Stimulated activated CD4-positive, alpha-beta T cell treated with anti-CD3 and anti-CD28 coated beads, Interleukin-15, amount 100 ng/mL, for 48 hours (primary cell): ENCODE measurements at places on chromosomes 13 and 19.

- no peak for DNase-seq
Observed at GRCh38 chr19:54106716-54107115, 4.1 kb downstream of the NDUFA3 start.

DNA sequence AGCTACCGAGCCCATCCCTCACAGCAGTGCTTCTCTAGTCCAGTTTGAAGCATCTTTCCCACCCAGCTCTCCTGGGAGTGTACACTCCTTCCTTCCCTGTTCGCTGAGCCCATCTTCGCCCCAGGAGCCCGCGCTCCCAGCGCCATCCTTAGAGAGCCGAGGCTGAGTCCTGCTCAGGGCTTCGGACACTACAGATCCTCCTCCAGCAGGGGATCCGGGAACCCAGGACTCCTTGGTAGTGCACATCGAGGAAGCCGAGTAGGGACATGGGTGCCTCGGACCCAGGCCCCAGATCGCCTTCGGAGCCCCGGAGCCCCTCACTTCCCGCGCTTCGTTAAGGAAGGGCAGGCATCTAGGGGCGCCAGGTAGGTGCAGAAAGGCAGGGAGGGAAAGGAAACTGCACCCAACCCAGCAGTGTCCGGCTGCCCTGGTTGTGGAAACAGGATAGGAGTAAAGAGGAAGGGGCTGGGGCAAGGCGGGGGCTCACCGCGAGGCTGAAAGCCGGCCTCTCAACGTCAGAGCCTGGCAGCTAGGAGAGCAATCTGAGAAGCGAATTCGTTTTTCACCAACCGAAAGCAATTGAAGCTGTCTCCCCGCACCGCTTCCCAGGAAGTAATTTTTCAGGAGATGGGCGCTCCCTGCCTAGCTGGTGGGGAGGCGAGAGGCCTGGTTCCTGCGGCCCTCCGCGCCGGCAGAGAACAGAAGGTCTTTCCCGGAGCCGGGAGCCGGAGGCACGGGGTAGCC lies 1.0 kb downstream of the PDX1 start:
- DNase-seq = no peak

DNA sequence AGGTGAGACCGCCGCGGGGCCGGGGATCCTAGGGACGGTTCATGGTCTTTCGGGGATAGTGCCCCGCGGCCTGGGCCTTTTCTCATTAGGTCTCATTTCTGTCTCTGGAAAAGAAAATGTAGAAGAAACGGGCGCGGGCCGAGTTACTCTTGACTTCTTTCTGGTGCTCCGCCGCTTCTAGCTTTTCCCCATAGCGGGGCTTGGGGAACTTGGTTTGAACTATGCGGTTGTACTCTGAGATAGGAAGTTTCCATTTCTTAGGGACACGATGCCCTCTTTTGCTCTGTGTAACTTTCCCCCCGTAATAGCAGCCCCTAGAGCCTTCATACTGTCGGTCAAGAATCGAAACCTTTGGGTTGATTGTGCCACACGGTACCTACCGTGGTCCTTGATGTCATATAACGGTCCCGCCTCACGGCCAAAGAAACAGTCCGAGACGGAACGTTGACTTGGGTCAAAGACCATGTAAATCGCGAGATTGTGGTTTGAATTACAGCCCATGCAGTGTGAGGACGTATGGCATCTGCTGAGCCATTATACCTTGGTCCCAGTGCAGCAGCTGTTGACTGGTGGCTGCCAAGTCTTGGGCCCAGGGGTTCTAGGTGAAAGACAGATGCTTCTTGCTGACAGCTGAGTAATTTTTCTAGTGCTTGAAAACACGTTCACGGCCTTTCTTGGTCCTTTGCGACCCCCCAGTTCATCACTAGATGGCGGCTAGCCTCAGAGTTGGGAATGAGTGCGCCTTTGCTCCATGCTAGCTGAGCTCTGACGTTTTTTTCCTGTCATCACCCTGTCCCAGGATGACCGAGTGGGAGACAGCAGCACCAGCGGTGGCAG lies 487 bp downstream of the RPS5 start:
- DNase-seq = no peak

GRCh38 chr13:31096654-31097302 lies 64.9 kb downstream of the HSPH1 start:
- DNase-seq = no peak

DNA sequence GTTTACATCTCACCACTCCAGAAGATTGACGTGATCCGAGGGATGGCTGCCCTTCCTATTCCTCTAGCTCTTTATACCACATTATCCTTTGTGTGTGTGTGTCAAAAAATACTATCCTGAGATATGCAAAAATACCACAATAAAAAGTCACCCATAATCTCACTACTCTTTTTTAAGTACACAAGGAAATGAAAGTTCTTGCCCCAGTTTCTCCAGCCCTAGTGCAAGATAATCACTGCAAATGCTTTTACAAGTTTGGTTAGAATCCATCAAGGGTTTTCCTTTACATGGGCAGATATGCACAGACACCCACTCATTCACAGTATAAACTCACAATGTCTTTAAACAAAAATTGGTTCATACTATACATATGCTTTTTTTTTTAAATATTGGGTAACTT lies 89.3 kb downstream of the DIAPH3 start:
- no peak for DNase-seq

GRCh38 chr13:29503041-29503837 lies 92.2 kb downstream of the SLC7A1 start:
- no peak for DNase-seq

DNA sequence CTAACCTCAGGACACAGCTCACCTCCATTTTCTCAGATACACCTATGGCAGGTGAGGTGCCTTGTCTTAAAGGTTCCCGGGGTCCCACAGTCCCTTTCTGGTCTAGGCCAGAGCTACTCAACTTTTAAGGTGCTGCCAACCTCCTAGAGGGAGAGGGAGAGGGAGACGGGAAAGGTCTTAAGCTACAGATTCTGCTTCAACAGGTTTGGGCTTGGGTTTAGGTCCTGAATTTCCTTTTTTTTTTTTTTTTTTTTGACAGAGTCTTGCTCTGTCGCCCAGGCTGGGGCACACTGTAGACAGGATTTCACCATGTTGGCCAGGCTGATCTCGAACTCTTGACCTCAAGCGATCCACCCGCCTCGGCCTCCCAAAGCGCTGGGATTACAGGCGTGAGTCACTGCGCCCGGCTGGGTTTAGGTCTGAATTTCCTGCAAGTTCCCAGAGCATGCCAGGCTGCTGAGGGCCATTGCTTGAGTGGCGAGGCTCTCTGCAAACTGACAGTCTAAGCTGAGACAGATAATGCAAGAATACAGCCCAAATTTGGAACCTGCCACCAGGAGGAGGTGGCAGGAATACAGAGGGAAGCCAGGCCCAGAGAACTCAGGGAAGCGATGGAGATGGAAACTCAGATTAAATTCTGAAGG lies 7.8 kb upstream of the SYCN start:
- no peak for DNase-seq

DNA sequence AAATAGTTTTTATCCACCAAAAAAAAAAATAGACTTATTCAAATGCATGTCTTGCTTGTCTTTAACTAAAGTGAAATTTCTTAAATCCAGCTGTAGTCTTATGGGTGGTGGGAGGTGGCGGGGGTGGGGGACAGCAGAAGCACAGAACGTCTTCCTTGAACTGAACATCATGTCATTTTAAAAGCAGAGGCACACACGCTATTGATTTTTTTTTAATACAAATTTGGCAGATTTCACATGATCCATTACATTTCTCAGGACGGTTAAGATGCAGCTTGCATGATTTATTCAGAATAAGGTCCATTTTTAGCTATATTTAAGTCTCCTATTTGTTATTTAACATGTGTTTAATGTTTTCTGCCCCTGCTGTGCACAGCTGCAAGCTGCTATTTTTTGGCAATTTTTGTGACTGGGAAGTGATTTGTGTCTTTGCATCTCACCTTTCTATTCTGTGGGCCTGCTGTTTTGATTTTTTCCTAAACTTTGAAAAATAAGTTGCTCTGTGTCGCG lies 274.0 kb downstream of the TSHZ3 start:
- DNase-seq = no peak

DNA sequence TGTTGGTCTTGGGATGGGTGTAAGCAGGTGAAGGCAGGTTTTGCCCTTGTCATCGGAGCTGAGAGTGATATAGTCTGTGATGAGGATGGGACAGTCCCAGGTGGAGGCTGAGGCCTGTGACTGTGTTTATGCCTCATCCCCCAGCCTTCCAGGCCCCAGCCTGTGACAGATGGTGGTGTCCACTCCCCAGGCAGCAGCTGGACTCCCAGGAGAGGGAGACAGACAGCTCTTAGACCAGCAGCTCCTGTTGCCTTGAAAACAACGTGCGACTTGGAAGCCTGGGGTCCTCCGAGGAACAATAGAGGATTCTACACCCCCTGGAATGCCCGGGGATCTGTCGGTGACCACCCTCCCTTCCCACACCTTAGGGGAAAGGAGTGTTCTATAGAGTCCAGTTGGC lies 63.8 kb downstream of the CHST8 start:
- no peak for DNase-seq

DNA sequence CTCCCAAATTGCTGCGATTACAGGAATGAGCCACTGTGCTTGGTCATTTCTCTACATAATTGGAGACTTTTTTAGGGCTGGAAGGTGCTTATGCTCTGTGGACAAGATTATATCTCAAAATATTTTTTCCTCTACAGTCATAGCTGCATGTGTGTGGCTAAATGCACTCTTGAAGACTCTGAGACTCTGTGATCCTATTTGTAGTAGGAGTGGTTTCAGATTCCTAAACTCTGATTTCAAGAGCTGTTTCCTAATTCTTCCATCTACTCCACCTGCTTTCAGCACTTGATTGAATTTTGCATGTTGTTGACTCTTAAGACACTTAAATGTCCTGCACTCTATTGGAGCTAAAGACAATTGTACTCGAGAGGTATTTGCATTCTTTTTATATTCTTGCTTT lies 78.0 kb downstream of the KLF5 start:
- no peak for DNase-seq

DNA sequence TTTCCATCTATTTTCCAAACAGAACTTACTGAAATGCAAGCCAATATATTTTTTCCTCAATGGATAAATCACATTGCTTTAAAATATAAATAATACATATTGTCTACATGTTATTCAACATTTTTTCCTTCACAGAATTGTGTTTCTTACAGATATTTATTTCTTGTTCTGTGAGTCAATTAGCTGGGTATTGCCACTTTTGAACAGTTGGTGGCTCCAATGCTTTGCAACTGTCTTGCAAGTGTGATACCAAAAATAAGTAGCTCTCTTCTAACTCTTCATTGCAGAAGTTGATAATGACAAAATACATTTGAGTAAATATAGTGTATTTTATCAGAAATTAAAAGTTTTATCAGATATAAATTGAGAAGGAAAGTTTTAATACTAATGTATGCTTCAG lies 17.1 kb upstream of the GPC5 start:
- no peak for DNase-seq

- DNase-seq = no peak
Observed at GRCh38 chr19:14544977-14545715, 15.8 kb downstream of the TECR start.
